Epithelial cell of proximal tubule (primary cell): ENCODE measurements at places on chromosomes 3 and 15. TPM values are rescaled to one million over a fixed set of nuclear protein-coding genes. Genes with fewer than 3 reads are reported as not detected.

- DNase-seq: no peak
Observed at GRCh38 chr3:59957150-59957549, 907.3 kb upstream of the CFAP20DC start.

- DNase-seq: no peak
Observed at GRCh38 chr3:114242947-114243346, 5.6 kb upstream of the ZNF80 start.

Gene ISG20
- 7.6 and 17.3 TPM in 2 replicates for total RNA-seq

Gene AHSG
- total RNA-seq: not detected in 2 replicates

DNA sequence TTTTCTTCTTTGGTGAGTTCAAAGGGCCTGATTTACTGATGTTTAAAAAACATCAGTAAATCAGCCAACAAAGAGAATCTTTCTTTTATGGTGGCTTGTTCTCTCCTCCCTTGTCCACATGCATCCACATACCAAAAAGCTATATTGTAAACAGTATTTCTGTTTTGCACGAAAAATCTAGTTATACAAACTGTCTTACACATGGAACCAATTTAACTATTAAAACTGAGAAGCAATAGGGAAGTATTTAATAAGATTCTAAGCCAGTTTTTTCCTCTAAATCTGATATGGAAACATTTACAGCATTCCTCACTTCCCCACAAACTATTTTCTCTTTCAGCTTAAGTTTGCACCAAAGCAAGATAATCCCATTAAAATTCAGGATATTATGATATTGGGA lies 110.8 kb upstream of the ICE2 start:
- no peak for DNase-seq

DNA sequence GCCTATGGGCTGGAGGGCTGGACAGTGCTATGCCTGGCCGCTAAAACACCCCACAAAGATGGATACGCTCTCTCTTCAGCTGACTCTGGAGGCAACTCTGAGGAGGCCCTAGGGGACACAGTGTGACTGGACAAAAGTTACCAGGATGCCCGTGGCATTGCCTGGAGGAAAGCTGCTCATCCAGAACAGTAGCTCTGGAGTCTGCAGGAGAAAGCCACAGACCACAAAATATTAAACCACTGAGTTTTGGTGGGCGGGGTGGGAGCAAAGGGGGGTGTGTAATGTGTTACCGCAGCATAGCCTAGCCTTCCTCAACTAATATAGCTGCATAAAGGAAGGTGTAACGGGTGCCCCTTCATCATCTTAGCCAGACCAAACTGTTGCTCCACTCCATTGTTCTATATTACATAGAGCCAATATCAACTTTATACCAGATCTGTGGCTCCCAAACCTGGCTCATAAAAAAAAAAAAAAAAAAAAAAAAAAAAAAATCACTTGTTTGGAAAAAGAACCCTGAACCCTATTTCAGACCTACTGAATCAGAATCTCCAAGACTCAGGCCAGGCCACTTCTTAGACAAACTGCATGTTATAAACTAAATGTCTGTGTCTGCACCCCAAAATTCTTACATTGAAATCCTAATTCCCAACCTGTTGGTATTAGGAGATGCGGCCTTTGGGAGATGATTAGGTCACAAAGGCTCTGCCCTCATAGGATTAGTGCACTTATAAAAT lies 132.6 kb downstream of the TNIK start:
- DNase-seq: no peak

DNA sequence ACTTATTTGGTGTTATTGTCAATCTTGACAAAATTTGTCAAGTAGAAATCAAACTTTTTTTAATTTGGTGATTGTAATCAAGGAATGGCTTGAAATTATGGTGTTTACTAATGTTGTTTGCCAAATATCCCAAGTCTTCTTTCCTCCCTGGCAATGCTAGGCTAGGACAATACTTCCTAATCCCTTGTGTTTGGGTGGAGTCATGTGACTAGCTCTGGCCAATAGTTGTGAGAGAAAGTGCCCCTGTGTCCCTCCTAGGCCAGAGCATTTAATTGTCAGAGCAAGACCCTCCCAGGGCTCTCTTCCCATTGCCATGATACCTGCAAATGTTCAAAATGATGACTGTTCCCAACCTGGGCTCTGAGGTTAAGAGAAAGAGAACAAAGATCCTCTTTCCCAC lies 132.7 kb downstream of the ANXA2 start:
- no peak for DNase-seq

GRCh38 chr3:149589332-149589731 lies 68.5 kb downstream of the WWTR1 start:
- no peak for DNase-seq

Gene IL17RE
- 4.1 and 4.8 TPM in 2 replicates for total RNA-seq

Gene CLEC3B
- not detected in 2 replicates for total RNA-seq

DNA sequence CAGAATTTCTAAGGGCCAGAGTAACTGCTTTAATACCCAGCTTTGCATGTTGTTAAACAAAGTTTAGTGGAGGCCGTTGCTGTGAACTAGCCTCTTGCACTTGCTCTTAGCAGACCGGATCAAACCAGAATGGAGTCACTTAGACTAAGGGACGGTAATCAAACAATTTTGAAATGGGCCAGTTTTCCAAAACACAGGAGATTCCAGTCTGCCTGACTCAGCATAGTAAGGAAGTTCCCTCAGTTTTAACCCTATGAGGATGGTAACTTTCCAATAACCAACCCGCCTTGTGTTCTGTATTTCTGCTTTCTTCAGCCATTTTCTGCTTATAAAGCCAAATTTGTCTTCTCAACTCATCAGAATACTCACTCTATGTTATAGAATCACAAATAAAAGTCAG lies 77.2 kb upstream of the WDR72 start:
- DNase-seq: peak; percentile 46

- DNase-seq: no peak
Observed at GRCh38 chr15:42155546-42156242, 742 bp downstream of the PLA2G4F start.

DNA sequence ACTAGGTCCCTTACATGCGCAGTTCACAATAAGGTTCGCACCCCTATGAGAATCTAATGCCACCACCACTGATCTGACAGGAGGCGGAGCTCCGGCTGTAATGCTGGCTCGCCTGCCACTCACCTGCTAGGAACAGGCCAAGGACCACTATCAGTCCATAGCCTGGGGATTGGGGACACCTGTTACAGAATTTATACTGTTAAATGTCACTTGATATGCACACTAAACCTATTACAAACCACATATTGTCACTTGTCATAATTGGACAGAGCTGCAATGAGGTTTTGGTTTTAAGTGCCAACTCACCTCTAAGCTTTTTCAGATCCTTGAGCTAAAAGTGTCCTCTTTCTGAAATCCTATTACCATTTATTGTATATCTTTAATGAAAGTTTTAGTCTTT lies 507.9 kb upstream of the TPRG1 start:
- DNase-seq: no peak
